WTC11 (cell line): ENCODE measurements at places on chromosomes 16 and 17. TPM values are rescaled to one million over a fixed set of nuclear protein-coding genes. Genes with fewer than 3 reads are reported as not detected.
A peak's percentile ranks its signal among the peaks of the same experiment; 100 is the strongest.

CSH2 gene
- not detected in 3 replicates for total RNA-seq

GRCh38 chr17:59513934-59514841 is 51.2 kb upstream of the DHX40 start:
- no peaks in the 10 kb centered on the region; the same call in 1 of the 2 replicates for H3K4me1 ChIP-seq
- DNase-seq = no peak
- H3K4me3 ChIP-seq = no peak overlapping the region

GRCh38 chr17:39564211-39564848 is 43.4 kb downstream of the NEUROD2 start:
- H3K4me3 ChIP-seq = peak overlapping the region; percentile 23
- H3K4me1 ChIP-seq = peaks cover 26% of the 10 kb centered on the region

PRSS33 gene
- total RNA-seq = 0.18 to 0.44 TPM (median 0.24 TPM) in 3 replicates

- no peaks in the 10 kb centered on the region; the same call in 1 of the 2 replicates for H3K36me3 ChIP-seq
- no peak overlapping the region for H3K4me3 ChIP-seq
- H3K4me1 ChIP-seq = no peaks in the 10 kb centered on the region
Observed at GRCh38 chr16:59941594-59941993, 1207.5 kb upstream of the GOT2 start.

GRCh38 chr16:55478827-55479429 is at the start of gene MMP2:
MMP2 (plus strand) TSS chr16:55479198; CDS start chr16:55479480, 282 bp downstream.
- H3K4me1 ChIP-seq = peaks cover 38% of the 10 kb centered on the region
- peaks cover 6% of the 10 kb centered on the region for H3K36me3 ChIP-seq
- peaks cover 66% of the 10 kb centered on the region for H3K27me3 ChIP-seq
- 0 out of 2 replicates have a peak within 1 kb of the TSS, but pooled peaks have one; percentile 48 for H3K27ac ChIP-seq
- peak within 1 kb of the TSS; percentile 90 for H3K4me3 ChIP-seq

SP6 gene
- total RNA-seq = 2.0 to 3.3 TPM (median 2.3 TPM) in 3 replicates

- no peak overlapping the region for H3K27ac ChIP-seq
- no peaks in the 10 kb centered on the region for H3K4me1 ChIP-seq
- peaks cover 15% of the 10 kb centered on the region for H3K36me3 ChIP-seq
- H3K4me3 ChIP-seq = no peak overlapping the region
Observed at GRCh38 chr16:24491731-24492130, 47.6 kb upstream of the RBBP6 start.

DNA sequence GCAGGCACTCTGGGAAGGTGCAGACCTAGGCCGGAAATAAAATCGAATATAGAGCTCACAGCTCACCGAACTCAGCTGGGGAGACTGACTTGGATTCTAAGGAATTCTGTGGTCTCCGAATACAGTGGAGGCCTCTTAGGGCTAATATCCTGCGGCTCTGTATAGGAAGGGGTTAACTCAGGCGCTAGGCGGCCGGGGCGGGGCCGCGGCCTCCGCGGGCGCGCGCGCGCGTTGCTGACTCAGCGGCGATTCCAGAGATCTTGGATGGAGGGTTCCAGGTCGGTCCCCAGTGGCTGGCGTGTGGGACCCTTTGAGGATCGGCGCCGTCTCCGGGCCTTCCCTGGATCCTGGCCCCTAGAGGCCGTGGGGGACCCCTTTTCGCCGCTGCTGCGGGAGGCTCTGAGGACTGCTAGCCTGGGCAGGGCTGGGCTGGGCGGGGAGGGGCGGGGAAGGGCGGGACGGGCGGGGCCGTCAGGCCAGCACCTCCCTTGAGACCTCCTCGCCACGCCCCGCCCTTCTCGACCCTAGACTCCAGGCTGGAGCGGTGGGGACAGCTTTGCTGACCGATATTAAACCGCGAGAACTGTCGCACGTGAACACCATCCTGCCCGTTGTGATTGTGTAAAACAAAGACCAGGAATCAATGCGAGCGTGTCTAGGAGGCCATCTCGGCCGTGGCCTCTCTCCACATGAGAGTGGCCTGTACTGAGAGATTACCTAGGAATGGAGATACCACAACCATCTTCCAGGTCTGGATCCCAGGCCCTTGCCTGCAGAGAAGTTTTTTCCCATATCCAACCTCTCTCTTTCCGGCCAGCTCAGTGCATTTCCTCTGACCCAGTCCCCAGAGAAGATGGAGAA is 1.4 kb upstream of the PLEKHH3 start:
- H3K27me3 ChIP-seq = peaks cover 11% of the 10 kb centered on the region
- H3K4me1 ChIP-seq = peaks cover 41% of the 10 kb centered on the region
- peak overlapping the region; percentile 99 for H3K27ac ChIP-seq
- peak overlapping the region; percentile 79 for H3K4me3 ChIP-seq
- peak; percentile 91 for DNase-seq

DNA sequence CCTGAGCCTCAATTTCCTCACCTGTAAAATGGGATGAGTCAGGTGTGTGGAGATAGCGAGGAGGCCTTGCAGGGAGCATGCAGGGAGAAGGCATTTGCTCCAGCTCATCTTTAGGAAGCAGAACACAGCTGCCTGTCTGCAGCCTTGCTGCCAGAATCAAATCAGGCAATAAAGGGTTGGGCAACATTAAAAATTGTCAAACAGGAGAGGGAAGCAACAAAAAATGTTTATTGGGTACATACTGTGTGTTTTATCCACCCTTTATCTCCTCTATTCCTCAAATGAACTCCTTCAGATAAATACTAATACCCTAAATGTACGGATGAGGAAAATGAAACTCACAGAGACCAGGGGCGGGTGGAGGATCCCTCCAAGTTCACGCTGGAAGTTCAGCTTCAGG is 12.2 kb downstream of the KRT16 start:
- no peak overlapping the region for H3K27ac ChIP-seq
- H3K36me3 ChIP-seq = no peaks in the 10 kb centered on the region
- 0 out of 2 replicates have a peak, but pooled peaks cover 3% of the 10 kb centered on the region for H3K4me1 ChIP-seq
- H3K27me3 ChIP-seq = no peaks in the 10 kb centered on the region; the same call in 1 of the 2 replicates

- no peak overlapping the region for H3K27ac ChIP-seq
- no peaks in the 10 kb centered on the region for H3K36me3 ChIP-seq
- H3K4me3 ChIP-seq = no peak overlapping the region
- DNase-seq = no peak
Observed at GRCh38 chr16:27924411-27925118, 138.9 kb downstream of the GSG1L start.

RPL26 gene
- total RNA-seq = 1,825 to 2,081 TPM (median 2,046 TPM) in 3 replicates

CMTM4 gene
- 56.2 to 60.6 TPM (median 58.5 TPM) in 3 replicates for total RNA-seq

GRCh38 chr16:84095466-84095865 is 21.3 kb downstream of the MBTPS1 start:
- H3K4me1 ChIP-seq = no peaks in the 10 kb centered on the region
- no peak overlapping the region for H3K4me3 ChIP-seq
- H3K27ac ChIP-seq = no peak overlapping the region
- peaks cover 55% of the 10 kb centered on the region for H3K36me3 ChIP-seq
- DNase-seq = no peak

USP6 gene
- total RNA-seq = 0.20 to 0.25 TPM (median 0.23 TPM) in 3 replicates

DNA sequence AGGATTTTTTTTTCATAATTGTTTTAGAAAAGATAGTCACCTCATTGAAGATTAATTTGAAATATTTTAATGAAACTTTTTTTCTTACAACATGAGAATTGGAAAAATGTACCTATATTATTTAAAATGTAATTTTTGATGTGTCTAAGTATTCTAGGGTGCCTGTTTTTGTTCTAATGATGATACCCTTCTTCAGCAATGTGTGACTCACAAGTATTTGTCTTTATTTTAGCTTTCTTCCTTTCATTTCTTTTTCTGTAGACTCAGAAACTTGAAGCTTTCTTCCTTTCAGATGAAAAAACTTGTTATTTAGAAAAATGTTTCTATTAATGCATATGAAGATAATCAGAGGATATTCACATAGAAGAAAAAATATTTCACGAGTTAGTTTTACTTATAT is 231.8 kb downstream of the BCAS3 start:
- DNase-seq = no peak
- H3K4me1 ChIP-seq = peaks cover 21% of the 10 kb centered on the region
- H3K27me3 ChIP-seq = no peaks in the 10 kb centered on the region
- no peak overlapping the region for H3K4me3 ChIP-seq
- H3K27ac ChIP-seq = no peak overlapping the region

DNA sequence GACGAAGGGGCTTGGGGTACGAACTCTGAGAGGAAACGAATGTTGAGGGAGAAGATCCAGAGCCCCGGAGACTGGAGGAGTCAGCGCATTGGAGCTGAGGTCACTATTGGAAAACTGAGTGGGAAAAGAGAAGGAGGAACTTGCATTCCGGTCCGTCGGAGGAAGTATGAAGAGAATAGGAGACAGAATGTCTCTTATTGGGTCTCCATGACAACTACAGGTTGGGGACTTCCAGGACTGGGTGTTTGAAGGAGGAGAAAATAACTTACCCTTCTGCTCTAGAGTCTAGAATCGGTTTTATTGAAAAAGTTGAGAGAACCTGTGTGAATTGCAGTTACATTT is 537 bp downstream of the GOSR1 start:
- DNase-seq = no peak
- H3K27ac ChIP-seq = peak overlapping the region; percentile 98
- H3K36me3 ChIP-seq = peaks cover 13% of the 10 kb centered on the region

DNA sequence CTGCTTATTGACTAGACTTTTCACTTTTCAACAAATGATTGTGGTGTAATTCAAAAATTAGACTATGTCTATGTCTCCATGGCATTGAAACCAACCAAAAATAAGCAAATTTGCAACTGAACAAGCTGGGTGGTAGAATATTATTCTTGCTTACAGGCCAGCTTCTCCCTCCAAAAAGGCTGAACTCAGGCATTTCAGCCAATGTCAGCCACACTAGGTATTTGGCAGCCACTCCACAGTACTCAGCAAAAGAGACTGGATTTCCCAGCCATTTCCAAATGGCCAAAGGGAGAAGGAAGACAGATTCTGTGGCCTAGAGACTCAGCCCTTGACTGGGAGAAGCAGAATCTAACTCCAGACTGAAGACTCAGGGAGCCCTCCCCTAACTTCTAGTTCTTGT is 121.8 kb upstream of the IRX5 start:
- H3K4me1 ChIP-seq = peaks cover 25% of the 10 kb centered on the region
- no peak overlapping the region for H3K27ac ChIP-seq
- DNase-seq = no peak
- H3K27me3 ChIP-seq = no peaks in the 10 kb centered on the region
- no peak overlapping the region for H3K4me3 ChIP-seq
- no peaks in the 10 kb centered on the region for H3K36me3 ChIP-seq

DNA sequence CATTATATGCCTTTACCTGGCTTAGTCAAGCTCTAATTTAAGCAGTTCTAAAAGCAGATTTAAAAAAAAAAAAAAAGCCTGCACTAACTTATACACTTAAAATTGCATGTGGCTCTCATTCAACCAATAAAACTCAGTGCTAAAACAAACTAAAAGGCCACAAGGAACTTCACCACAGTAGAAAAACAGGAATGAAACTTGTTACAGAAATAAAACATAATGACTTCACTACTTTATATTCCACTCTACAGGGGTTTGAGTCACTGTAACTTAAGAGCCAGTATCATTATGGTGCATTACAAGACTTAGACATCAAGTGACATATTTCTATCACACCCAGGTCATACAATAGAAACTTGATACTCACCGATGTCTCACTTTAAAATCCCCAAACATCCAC is 11.1 kb downstream of the CA10 start:
- no peak overlapping the region for H3K4me3 ChIP-seq
- peaks cover 5% of the 10 kb centered on the region for H3K4me1 ChIP-seq
- no peak overlapping the region for H3K27ac ChIP-seq
- peaks cover 35% of the 10 kb centered on the region for H3K36me3 ChIP-seq
- no peak for DNase-seq

GRCh38 chr17:31286587-31286986 is 10.5 kb downstream of the OMG start:
- H3K27ac ChIP-seq = no peak overlapping the region
- H3K4me1 ChIP-seq = no peaks in the 10 kb centered on the region
- H3K36me3 ChIP-seq = peaks cover 10% of the 10 kb centered on the region
- no peak overlapping the region for H3K4me3 ChIP-seq
- DNase-seq = no peak

- no peaks in the 10 kb centered on the region; the same call in 1 of the 2 replicates for H3K36me3 ChIP-seq
- H3K27ac ChIP-seq = no peak overlapping the region
- no peaks in the 10 kb centered on the region for H3K27me3 ChIP-seq
- peak; percentile 9 for DNase-seq
- H3K4me3 ChIP-seq = no peak overlapping the region
- peaks cover 25% of the 10 kb centered on the region for H3K4me1 ChIP-seq
Observed at GRCh38 chr17:77330602-77331081, 189.9 kb downstream of the SEC14L1 start.

GCGR gene
- 0.85 to 1.4 TPM (median 1.4 TPM) in 3 replicates for total RNA-seq

- H3K4me3 ChIP-seq = no peak overlapping the region
- no peak for DNase-seq
- H3K27ac ChIP-seq = 0 out of 2 replicates have a peak overlapping the region, but pooled peaks have one; percentile 7
- peaks cover 34% of the 10 kb centered on the region for H3K27me3 ChIP-seq
- no peaks in the 10 kb centered on the region; the same call in 1 of the 2 replicates for H3K36me3 ChIP-seq
Observed at GRCh38 chr17:77804796-77805426, 153.6 kb upstream of the TNRC6C start.

GRCh38 chr17:29837531-29837930 is 92.5 kb downstream of the SSH2 start:
- H3K4me1 ChIP-seq = peaks cover 15% of the 10 kb centered on the region
- DNase-seq = no peak
- no peak overlapping the region for H3K27ac ChIP-seq
- H3K4me3 ChIP-seq = no peak overlapping the region

DNA sequence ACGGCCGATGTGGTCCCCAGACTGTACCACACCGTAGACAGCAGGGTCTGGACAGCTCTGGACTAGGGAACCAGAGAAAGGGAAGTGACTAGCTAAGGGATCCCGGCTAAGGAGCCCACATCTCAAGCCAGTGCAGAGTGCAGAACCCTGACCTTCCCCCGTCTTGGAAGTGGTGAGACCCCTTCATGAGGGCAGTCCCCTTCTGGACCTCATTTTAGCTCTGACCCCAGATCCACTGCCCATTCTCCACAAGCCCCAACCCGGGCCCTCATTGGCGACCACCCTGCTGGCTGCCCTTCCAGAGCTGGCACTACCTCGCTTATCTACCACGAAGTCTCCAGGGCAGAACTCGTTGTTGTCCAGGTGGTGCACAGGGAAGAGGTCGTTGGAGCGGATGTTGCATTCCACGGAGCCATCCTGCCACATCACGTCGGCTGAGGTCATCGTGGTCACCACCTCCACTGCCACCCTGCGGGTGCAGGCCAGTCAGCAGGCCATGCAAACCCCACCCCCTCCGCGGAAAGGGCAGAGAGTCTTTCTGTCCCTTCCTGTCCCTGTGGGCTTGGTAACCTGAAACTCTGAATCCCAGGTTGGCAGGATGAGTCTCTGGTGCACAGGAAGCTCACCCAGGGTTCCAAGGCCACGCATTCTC is 14.2 kb downstream of the SPHK1 start:
- peaks cover 57% of the 10 kb centered on the region for H3K36me3 ChIP-seq
- no peak for DNase-seq
- no peaks in the 10 kb centered on the region for H3K4me1 ChIP-seq
- H3K27ac ChIP-seq = no peak overlapping the region

KCNJ12 gene
- 2.2 to 2.3 TPM (median 2.3 TPM) in 3 replicates for total RNA-seq
